AG08396 (cell line): ENCODE measurements at places on chromosomes 2 and 18.

DNA sequence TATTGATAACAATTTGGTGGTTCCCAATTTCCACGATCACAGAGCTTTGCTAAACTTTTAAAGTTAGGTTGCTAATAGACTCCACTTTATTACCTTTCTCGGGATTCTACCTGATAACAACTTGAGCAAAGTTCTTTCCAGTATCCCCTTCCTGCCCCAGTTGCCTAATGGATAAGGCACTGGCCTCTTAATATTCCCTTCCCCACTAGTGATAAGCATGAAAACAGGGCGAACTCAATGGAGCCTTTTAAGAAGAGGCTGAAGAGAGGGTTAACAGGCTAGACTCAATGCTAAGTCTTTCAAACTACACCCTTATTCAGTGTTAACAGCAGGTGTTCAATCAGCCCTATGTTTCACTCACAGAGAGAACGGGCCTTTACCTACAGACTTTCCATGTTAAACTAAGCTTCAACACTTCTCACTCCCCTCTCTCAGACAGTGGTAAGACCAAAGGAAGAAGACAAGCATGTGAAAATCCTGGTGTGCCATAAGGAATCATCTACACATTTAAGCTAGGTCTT lies 75.8 kb downstream of the ANKRD44 start:
- DNase-seq, result no peak

GRCh38 chr2:127943186-127943585 lies 57.4 kb upstream of the AMMECR1L start:
- DNase-seq, result no peak

DNA sequence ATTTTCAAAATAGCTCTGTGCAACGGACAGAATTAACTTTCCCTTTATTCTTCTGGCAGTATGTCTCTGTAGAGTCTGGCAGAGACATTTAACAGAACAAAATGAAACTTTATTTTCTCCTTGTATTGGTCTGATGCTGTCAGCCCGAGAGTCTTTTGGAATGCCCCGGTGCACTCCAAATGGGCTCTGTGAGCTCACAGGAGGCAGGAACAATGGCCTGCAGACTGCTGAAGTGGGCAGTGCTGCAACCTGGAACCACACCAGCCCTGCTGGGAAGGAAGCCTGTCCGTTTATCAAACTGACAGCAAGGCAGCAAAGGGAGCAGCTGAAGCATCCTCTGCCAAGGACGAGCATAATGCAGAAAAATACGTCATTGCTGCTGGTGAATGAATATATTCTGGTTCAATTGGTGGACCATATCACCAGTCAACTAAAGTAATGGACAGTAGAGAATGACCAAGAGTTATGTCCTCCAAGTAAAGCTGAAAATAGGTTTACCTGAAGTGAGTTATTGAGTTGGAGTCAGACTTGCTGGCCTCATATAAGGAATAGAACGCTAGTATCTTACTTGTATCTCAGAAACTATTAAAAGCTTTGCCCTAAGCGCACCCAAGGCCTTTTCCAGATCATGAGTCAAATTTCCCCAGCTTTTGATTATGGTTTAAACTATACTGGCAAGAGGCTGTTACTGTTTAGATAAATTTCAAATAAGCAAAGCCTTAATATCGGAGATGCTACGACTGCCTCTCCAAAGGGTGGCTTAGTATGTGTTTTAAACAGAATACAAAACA lies 207.6 kb upstream of the TANK start:
- DNase-seq, result peak; percentile 29

GRCh38 chr2:222745836-222746559 lies 74.5 kb downstream of the MOGAT1 start:
- no peak for DNase-seq

DNA sequence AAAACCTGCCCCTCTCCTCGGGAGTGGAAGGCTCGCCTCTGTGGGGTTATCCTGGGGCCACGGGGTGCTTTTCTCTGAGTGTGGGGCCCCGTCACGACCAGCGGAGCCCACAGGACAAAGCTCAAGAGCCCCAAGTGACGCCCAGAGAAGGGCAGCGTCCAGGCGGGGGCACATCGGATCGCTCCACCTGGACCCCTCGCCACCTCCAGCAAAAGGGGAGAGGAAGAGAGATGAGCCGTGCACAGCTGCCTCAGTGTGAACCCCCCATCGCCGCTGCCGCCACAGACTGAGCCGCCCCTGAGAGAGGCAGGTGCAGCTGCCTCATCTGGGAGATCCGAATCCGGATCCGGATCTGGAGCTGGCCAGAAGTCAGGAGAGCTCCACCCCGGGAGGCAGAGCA lies 282.5 kb upstream of the PXDN start:
- no peak for DNase-seq

DNA sequence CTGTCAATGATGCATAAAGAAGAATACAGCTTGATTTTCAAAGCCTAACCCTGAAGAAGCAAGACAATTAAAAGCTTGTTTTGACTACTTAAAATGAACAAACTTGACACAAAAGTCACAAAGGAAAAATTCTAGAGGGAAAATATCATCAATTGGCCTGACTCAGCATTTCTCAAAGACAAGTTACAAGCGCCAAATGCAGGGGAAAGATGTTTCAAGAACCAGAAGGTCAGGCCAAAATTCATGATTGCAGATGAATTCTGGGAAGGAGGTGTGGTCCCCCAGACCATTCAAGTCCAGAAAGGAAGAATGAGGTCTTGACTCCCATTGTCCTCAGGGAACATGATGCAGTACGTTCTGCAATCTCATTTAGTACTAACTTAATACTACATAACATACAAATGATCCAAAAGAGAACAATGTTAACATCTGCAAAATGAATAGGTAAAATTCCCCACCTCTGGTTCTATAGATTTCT lies 64.5 kb downstream of the FAM210A start:
- no peak for DNase-seq

- DNase-seq, result no peak
Observed at GRCh38 chr2:128234613-128235012, 84.1 kb downstream of the HS6ST1 start.

DNA sequence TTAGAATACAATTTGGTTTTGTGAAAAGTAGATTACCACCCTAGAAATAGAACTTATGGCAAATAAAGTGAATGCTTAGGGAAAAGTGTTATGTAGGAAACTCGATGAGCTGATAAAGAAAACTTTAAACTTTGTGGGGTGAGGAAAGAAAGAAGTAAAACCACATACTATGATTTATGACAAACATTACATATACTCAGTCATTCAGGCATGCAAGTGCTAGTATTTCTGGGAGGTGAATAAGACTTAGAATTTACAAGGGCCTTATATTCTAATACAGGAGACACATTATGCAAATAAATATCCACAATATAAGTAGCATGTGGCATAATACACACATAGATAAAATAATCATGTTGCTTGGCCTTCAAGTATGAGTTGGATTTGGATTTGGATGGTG lies 618.1 kb downstream of the XIRP2 start:
- DNase-seq, result no peak

GRCh38 chr18:77203071-77203470 lies 46.6 kb upstream of the GALR1 start:
- DNase-seq, result peak; percentile 37

DNA sequence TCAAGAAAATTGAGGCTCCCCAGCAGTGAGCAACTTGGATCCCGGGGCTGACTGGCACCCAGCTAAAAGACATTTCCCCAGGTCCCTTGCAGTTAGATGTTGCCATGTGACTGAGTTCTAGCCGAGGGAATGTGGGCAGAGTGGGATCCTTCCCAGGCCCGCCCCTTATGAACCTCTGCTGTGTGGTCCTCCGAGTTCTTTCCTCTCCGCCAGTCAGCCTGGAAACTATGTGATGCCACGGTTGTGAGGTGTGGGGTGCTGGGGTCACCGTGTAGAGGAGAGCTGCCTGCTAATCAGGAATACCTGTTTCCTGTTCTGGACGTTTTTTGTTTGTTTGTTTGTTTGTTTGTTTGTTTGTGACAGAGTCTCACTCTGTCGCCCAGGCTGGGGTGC lies 45.5 kb downstream of the TMEM37 start:
- no peak for DNase-seq

DNA sequence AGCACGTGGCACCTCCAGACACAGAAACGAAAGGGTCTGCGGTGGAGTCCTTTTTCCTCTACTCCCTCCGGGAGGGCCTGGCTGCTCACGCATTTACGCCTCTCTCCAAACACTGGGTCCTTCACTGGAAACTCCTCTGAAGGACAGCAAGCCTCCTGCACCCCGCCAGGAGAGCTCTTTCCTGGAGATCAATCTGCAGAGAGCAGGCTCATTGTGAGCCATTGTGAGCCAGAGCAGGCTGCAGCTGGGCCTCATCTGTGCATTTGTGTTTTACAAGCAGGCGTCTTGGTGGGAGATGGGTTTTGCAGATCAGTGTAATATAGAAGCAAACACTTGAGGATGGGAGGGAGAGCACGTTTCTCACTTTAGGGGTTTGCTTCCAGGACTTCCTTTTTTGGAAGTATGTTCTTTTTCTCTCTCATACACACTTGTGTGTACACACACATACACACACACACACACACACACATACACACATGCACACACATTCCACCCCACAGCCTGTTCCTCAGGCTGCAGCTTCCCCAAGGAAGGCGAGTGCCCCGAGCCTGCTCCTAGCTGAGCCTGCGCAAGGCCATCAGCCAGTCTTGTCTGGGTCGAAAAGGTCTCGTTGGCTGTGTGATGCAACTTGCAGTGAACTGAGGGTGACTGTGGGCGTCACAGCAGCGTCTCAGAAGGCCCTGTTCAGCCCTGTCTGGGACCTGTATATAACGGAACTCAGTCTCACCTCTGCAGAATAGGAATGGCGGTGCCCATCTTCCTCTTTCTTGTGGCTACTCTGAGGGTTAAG lies 163.5 kb downstream of the GLI2 start:
- no peak for DNase-seq

DNA sequence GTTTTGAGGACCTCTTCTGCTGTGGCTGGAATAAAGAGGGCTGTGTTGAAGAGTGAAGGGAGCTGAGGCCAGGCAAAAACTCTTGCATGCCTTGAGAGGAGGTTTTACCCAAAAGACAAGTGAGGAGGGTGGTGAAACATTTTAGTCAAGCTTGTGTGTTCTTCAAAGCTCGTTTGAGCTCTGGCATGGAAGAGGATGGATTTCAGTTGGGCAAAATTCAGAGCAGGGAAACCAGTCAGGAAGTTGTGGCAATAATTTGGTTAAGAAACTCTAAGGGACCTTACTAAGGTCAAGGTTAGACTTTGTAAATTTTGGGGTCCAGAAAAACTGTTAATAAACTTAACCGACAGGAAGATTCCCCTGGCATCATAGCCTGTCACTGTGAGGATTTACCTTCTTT lies 34.7 kb downstream of the SPTBN1 start:
- DNase-seq, result no peak

DNA sequence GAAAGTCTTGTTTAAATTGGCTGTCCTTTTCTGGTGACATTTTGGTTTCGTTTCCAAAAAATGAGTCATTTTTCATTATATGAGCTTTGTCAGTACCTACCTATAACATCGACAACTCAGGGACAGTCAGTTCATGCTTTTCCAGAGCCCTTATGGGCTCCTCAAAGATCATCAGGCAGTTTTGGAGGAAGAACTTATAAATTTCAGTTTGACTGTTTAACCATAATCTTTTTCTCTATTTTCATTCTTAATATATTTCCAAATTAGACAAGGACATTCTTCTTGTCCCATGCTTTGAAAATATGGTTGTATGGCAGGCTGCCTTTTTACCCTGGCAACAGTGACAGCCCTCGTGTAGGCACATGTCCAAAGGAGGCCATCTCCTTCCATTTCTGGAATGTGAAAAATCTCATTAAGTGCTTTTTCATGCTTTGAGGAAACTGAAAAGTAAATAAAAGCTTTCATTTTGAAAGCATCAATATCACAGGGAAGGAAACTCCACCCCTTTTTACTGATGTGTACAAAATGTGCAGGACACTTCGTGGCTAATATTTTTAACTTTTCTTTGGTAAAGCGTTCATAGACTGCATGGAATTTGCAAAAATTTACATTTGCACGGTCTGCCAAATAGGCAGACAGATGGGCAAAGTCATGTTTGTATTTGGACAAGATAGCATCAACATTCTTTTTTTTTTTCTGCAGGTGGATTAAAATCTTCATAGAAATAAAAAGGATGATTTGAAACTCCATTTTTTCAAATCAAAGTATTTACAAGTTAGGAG lies 7.2 kb upstream of the PROC start:
- peak; percentile 74 for DNase-seq

DNA sequence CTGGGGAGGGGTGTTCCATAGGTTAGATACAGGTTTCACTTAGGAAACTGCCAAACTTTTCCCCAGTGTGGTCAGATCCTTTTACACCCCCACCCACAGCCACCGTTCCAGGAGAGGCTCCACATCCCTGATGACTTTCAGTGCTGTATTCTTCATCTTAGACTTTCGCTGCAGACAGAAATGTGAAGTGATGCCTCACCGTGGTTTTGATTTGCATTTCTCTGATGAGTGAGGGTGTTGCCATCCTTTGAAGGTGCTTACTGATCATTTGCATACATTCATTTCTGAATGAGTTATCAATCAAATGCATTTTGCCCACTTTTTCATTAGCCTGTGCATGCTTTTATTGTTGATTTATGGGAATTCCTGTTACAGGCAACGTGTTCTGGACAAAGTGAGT lies 14.9 kb downstream of the COPS9 start:
- no peak for DNase-seq

DNA sequence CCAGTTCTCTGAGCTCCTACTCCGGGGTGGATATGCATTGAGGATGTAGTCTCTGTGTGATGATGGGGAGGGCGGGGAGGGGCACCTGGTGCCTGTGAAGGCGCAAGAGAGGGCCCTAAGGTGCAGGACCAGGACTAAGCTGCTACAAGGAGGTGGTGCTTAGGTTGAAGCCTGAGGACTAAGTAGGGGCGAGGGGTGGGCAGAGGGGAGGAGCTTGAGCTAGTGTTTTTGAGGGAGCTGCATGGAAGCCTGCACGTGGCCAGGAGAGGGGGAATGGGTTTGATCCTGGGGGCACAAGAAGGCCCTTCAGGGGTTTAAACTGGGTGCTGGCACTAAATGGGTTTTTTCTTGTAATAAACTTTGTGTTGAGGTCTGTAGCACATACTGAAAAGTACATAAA lies 105.0 kb downstream of the UGGT1 start:
- no peak for DNase-seq

GRCh38 chr2:219737270-219737691 lies 109.9 kb downstream of the SLC4A3 start:
- DNase-seq, result peak; percentile 27

DNA sequence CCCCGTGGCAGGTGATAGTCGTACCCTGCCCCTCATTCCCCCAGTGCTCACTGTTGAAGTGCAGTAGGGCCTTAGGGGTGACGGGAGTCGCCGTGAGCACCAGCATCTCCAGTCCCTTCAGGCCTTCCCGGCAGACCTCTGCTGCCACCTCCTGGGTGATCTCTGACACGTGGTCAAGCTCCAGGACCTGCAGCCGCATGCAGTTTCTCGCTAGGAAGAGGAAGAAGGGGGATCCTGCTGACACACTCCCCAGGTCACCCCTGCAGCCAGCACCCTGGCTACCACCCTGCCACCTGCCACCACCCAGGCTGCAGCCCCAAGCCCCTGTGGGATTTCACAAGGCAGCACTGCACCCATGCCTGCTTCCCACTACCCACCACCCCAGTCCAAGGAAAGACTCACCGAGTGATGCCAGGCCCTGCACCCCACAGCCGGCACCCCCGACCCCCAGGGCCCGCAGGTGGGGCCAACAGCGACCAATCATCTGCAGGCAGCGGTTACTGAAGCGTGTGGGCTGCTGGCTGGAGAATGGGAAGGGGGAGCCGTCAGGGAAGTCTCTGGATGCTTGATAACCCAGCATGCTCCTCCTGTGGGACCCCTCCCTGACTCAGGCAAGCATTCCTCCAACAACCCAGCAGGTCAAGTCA lies 23.8 kb downstream of the FBXO41 start:
- DNase-seq, result peak; percentile 88
